ENCODE measurements at places on chromosomes 1 and 21.

DNA sequence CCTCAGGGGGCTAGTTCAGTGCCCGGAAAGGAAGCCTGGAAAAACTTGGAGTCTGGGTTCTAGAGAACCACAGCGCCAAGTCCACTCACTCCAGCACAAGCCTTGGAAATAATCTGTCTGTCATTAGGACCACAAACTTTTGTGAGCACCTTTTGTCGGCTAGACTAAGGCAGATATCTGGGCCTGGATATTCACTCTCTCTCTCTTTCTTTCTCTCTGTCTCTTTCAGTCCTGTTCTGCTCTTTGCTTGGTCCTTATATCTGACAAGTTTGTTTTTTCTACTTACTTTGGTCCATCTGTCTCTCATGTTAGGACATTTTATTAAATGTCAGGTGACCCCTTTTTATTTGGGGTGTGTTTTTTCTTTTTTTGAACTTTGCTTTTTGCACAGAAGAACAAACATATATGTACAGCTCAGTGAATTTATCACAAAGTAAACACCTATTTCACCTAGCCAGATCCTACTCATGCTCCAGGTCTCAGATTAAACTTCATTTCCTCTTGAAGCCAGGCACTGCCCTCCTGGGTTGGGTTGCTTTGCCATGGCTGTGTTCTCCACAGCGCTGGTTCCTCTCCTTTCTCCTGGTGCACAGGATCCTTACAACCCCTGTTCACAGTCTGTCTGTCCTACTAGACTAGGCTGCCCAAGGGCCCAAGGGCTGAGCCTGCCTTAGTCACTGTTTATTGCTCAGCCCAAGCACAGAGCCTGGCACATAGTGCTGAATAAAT, 40.8 kb downstream of the TCEANC2 start:
- DNase-seq: no peak

DNA sequence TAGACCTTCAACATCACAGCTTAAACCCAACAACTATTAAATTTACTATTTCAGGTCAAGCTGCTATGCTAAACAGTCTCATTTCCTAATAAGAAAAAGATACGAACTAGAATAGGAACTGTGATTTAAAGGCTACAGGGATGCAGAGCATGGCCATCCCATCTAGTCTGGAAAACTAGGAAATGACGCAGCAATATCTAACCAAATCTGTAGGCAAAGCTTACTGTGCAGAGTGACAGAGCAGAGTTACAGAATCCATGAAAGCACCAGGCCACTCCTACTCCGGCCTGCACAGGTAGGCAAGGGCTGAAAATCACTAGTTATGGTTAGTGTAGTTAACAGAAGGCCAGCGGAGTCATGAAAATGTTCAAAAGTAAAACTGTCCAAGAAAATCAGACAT, 2.1 kb downstream of the HLCS start:
- no peak for DNase-seq

- no peak for DNase-seq
Observed at GRCh38 chr1:97010566-97011264, 289.1 kb downstream of the PTBP2 start.

GRCh38 chr21:45618846-45619485, 24.6 kb upstream of the PCBP3 start:
- no peak for DNase-seq

DNA sequence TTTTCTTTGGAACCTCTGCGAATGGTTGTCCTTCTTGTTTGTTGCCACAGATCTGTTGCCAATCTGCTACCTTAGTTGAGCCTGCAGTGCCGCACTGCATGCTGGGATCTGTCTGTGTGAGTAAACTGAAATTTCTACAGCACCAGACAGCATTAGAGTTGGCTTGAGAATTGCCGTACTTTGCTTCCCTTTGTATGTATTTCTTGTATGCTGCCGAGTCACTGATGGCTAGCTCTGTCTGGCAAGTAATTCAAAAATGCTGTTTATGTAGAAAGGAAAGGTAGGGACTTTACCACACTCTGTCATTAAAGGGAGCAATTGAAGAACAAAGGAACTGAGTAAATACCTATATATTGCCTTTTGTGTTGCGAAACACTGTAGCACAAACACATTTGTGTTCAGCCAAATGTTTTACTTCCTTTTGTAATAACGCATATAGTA, 857.4 kb downstream of the USP25 start:
- no peak for DNase-seq

GRCh38 chr1:219529116-219529515, 83.8 kb downstream of the ZC3H11B start:
- no peak for DNase-seq

DNA sequence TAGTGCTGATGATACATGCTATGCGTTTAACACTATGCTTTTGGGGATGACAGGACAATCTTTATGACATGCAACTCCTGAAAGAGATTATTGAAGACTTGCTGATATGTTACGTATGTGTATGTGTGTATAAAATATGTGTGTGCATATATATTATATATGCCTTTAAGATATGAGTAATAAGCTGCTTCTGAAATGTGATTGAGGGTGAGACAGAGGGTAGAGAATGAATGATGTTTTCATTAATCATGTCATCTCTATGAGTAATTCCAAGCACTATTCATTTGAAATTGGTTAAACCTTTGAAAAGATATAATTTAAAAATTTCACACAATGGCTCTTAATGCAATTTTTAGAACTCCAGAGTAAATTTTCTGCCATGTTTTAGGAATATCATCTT, 5.8 kb downstream of the BCL9 start:
- DNase-seq: no peak

- DNase-seq: no peak
Observed at GRCh38 chr1:190144650-190145049, 333.0 kb downstream of the BRINP3 start.

DNA sequence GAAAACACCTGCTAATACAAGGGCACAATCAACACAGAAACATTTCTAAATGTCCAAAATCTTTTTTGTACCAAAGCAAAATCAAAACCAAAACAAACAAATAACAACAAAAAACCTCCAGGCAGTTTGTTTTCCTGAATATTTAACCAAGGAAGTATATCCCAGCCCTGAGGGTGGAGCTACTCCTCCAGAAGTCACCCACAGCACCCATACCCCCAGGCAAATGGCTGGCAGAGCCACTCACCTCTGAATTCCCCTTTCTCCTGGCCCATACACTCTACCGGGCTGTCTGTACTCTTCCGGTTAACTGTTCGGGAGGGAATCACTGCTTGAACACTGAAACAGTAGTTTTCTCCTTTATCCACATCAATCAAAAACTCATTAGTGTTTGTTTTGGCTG, 9.5 kb downstream of the F3 start:
- no peak for DNase-seq

DNA sequence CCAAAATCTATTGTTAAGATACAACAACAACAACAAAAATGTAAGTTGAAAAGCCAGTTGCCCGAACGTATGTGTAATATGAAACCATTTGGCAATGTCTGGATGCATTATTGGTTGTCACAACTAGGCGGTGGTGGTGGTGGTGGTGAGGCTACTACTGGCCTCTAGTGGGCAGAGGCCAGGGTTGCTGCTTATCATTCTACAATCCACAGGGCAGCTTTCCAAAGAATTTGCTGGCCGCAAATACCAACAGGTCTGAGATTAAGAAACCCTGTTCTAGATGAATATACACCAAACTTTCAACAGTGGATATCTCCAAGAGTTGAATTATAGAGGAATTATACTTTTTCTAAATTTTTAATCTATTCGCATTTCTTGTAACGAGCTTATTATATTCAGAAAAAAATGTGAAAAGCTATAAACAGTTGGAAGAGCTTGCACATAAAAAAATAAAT, 26.8 kb upstream of the ZNF697 start:
- DNase-seq: no peak

GRCh38 chr21:34992736-34993398, 56.2 kb downstream of the RUNX1 start:
- DNase-seq: no peak

GRCh38 chr1:234398849-234399381, 25.7 kb downstream of the COA6 start:
- DNase-seq: no peak

- no peak for DNase-seq
Observed at GRCh38 chr1:179883040-179883744, 1.1 kb downstream of the TOR1AIP1 start.

GRCh38 chr1:22530715-22531114, 32.6 kb upstream of the EPHA8 start:
- no peak for DNase-seq

GRCh38 chr1:59340411-59341307, 43.8 kb downstream of the FGGY start:
- DNase-seq: no peak

DNA sequence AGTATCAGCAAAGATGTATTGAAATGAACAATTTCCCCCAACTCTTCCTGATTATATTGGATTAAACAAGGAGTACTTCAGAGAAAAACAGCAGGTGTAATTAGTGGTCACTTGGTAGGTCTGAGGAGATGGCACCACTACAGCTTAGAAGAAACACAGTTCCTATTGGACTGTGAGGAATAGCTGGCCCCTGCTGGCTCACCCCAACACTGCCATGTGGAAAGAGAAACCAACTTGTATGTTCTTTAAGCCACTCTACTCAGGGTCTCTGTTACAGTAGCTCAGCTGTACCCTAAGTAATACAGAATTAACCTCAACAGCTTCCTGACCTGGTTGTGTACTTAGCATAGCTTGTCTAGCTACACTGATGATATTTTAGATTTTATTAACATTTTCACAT, 26.5 kb upstream of the MTR start:
- DNase-seq: no peak

All from stimulated activated CD8-positive, alpha-beta memory T cell treated with anti-CD3 and anti-CD28 coated beads, Interleukin-7, amount 100 ng/mL, for 4 hours (primary cell).